ENCODE measurements at places on chromosomes 1 and 21. TPM values are rescaled to one million over a fixed set of nuclear protein-coding genes. Genes with fewer than 3 reads are reported as not detected.

MPL gene
- not detected for total RNA-seq

TDRD10 gene
- total RNA-seq, result 0.10 TPM

OR2L5 gene
- 0.05 TPM for total RNA-seq

OR2AK2 gene
- total RNA-seq, result not detected

NLRP3 gene
- 9.9 TPM for total RNA-seq

GLRX2 gene
- total RNA-seq, result 12.0 TPM

NKAIN1 gene
- total RNA-seq, result not detected

GCSAML gene
- total RNA-seq, result not detected

AMY2A gene
- not detected for total RNA-seq

CHI3L1 gene
- 0.69 TPM for total RNA-seq

NBPF6 gene
- total RNA-seq, result not detected

CHI3L2 gene
- 1.6 TPM for total RNA-seq

KIAA0040 gene
- 8.7 TPM for total RNA-seq

RAB7B gene
- 1.1 TPM for total RNA-seq

AMPD1 gene
- not detected for total RNA-seq

PRDM16 gene
- not detected for total RNA-seq

ZFYVE9 gene
- 21.9 TPM for total RNA-seq

C2CD4D gene
- total RNA-seq, result not detected

KCNQ4 gene
- 0.20 TPM for total RNA-seq

TFF2 gene
- not detected for total RNA-seq

NGF gene
- not detected for total RNA-seq

CELA3B gene
- not detected for total RNA-seq

SLAMF6 gene
- total RNA-seq, result not detected

MARK1 gene
- 4.3 TPM for total RNA-seq

WNT9A gene
- total RNA-seq, result 0.89 TPM

LAMTOR2 gene
- 79.0 TPM for total RNA-seq

FAM177B gene
- total RNA-seq, result not detected

SPATA45 gene
- 0.30 TPM for total RNA-seq

SDC3 gene
- 12.3 TPM for total RNA-seq

EFNA1 gene
- total RNA-seq, result 80.4 TPM

RGS7 gene
- not detected for total RNA-seq

LRRIQ3 gene
- total RNA-seq, result 2.5 TPM

H6PD gene
- 31.5 TPM for total RNA-seq

FCRL6 gene
- total RNA-seq, result not detected

ATAD3C gene
- total RNA-seq, result under 0.01 TPM

RIPPLY3 gene
- total RNA-seq, result 0.15 TPM

OPN3 gene
- total RNA-seq, result 62.5 TPM
